ENCODE measurements at places on chromosomes 6 and 20. TPM values are rescaled to one million over a fixed set of nuclear protein-coding genes. Genes with fewer than 3 reads are reported as not detected.

The ADGRF1 gene
- total RNA-seq, result 9.9 TPM

The PPP1R3G gene
- 0.41 TPM for total RNA-seq

The MYLK4 gene
- total RNA-seq, result 0.56 TPM

The RAMACL gene
- total RNA-seq, result 6.6 TPM

The NQO2 gene
- 22.4 TPM for total RNA-seq

The GABBR1 gene
- total RNA-seq, result 38.5 TPM

The CCN5 gene
- 42.3 TPM for total RNA-seq

The TCF15 gene
- 0.65 TPM for total RNA-seq

The ZNF292 gene
- total RNA-seq, result 43.1 TPM

The HBS1L gene
- 51.3 TPM for total RNA-seq

The HLA-DQA1 gene
- total RNA-seq, result 144 TPM

The ZNF318 gene
- total RNA-seq, result 18.3 TPM

GRCh38 chr6:27592481-27593199 is 119.7 kb upstream of the ZNF184 start:
- no peak for DNase-seq

DNA sequence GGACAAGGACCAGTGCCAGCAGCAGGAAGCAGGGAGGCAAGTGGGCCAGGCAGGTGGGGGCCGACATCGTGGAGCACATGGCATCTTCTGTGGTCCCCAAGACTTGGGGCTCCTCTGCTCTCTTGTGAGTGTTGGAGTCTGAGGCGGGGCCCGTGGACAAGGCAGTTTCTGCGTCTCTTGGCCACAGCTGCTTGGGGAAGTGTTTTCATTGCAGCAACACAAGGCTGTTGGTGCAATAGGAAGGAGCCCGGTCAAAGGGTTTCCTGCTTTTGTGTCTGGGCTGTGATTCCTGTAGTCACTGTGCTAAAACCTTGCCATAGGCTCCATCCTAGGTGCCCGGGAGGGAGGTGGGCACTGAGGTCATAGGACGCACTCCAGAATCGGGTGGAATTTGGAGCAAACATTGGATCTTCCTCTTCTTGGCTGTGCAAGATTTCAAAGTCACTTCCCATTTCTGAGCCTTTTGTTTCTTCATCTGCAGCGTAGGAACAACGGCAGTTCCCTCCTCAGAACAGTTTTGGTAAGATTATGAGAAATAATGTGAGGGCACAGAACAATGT is at the start of gene SIRPB2:
SIRPB2 (minus strand) TSS at position 140 of the 560 bp plus-strand sequence; CDS start at position 79, 61 bp downstream.
- DNase-seq, result peak; percentile 83

DNA sequence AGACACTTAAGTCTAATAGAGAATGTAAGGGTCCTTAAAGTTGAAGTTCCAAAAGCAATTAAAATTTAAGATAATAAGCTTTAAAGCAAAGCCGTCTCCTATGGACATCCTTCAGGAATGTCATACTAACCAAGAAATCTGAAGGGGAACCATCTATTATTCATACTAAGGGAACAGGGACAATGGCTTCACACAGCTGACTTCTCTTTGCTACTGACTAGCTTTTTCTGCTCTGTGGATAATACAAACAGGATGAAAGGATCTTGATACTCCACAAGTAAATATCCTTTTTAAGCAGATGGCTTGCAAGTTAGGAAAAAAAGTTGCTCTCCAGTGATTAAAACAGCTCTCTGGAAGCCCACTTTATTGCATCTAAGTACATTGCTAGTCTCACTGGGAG is 178.6 kb downstream of the BACH2 start:
- DNase-seq, result no peak

- no peak for DNase-seq
These were observed 143.2 kb upstream of the ZNF217 start for GRCh38 chr20:53736757-53737395.

GRCh38 chr6:170295510-170296422 is 4.9 kb upstream of the DLL1 start:
- DNase-seq, result peak; percentile 55

DNA sequence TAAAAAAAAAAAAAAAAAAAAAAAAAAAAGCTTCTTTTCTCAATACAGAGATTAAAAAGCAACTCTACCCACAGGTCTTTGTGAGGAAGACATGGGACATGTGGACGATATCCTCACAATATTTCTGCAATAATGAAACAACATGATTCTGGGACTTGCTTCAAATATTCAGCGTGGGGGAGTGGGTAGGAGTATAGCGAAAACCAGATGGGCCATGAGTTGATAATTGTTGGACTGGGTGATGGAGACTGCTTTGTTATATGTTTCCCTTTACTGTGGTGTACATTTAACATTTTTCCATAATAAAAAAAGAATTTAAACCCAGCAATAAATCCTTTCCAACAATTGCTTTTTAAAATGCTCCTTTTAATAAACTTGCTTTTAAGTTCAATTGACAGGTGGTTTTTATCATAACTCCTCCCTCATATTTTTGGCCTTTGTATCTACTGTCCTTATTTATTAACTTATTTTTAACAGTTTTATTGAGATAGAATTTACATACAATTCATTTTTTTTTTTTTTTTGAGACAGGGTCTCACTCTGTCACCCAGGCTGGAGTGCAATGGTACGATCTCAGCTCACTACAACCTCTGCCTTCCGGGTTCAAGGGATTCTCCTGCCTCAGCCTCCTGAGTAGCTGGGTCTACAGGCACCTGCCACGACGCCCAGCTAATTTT is 40.4 kb upstream of the ARFGEF2 start:
- DNase-seq, result no peak

DNA sequence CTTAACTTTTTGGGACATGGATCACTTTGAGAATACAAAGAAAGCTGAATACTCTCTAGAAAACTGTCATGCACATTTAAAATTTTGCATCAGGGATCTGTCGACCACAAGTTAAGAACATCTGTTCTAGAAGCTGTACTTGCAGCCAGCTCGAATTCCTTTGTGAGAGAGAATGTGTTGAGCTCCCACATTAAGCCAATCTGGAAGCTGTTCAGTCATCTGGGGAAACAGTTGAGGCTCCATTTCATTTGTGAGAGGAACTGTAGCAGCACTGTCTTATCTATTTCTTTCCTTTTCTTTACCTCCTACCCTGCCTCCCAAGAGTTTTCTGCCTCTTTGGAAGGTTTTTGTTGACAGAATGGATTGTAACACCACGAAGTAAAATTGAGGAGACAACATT is 50.8 kb downstream of the KAT14 start:
- DNase-seq, result no peak

DNA sequence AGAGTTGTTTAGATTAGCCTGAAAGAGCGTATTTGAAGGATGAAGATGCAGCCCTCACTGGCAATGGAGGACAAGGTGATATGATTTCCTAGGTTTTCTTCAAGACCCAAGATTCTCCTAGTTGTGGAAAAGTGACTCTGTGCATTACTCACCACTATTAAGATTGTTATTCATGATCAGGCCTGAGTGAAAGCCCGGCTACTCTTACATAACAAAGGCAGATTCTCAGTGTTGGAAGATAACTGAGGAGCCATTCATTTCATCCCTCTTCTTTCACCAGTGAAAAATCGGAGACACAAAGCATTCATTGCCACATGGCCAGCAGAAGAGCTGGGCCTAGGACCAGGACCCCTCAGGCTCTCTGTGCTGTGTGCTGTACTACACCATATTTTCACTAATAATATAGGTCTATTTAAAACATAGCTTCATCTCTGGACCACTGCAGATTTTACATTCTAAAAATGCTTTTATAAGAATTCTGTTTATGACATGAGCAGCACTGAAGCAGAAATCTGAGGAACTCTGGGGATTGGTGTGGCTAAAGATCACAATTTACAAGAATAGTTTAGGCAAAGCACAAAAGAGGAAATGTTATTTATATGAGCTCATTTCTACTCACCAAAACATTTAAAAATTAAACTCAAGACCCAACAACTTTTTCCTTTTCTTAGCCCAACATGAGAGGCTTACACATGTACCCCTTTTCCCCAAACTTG is 181.9 kb upstream of the CCN2 start:
- no peak for DNase-seq

DNA sequence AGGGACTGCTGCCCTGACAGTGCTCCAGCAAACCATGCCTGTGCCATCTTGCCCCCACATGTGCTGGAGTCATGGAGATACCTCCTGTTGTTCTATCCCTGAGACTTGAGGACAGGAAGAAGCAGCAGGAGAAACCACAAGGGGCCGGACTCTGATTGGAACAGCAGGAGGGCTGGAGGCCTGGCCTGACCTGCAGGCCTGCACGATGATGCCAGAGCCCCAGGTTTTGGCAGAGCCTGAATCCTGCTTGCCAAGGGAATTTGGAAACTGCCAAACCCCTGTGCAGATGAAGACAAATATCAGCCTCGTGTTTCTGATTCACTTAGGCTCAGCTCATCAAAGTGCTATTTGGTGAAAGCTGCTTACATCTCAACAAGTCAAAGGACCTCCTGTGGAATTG is 177.6 kb downstream of the MAFB start:
- DNase-seq, result no peak

- no peak for DNase-seq
These were observed 32.1 kb downstream of the NHLRC1 start for GRCh38 chr6:18090349-18090786.

DNA sequence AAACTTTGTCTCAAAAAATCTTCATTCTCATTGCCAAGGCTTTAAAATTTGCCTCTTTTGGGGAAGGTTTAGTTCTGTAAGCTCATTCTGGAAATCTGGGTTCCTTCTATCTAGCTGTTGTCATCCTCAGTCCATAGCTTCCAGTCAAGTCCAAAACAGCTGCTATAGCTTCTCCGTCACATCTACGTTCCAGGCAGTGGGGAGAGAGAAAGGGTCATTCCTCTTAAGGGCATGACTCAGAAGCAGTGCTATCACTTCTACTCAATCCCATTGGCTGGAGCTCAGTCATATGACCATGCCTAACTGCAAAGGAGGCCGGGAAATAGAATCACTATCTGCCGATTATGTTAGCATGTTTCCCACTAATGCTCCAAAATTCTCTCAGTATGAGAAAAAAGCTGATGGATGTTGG is 141.4 kb upstream of the PTPN1 start:
- no peak for DNase-seq

DNA sequence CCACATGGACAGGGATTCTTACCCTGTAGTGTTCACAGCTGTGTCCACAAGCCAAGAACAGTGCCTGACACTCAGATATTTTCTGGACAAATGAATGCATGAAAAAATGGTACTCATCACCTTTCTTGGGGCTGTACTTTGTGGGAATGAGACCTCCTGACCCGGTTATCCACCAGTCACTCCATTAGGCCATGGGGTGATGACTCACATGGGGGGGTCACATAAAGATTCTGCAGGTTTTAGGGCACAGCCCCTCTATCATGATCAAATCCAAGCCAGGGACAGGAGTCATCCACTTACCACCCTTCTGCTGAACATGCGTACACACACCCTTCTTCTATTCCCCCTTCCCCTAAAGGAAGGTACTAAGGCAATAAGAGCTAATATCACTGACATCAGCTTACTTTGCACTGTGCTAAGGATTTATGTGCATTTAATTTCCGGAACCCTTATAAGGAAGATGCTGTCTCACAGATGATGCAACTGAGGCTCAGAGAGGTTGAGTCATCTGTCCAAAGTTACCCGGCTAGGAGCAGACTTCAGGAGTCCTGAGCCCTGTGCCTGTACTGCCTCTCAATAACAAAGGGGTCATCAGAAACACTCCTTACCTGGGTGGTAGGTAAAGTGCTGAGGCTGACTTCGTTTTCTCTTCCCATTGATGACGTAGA is 107.8 kb downstream of the NFATC2 start:
- DNase-seq, result no peak

- no peak for DNase-seq
These were observed 37.8 kb downstream of the PTPRK start for GRCh38 chr6:128482642-128483041.

DNA sequence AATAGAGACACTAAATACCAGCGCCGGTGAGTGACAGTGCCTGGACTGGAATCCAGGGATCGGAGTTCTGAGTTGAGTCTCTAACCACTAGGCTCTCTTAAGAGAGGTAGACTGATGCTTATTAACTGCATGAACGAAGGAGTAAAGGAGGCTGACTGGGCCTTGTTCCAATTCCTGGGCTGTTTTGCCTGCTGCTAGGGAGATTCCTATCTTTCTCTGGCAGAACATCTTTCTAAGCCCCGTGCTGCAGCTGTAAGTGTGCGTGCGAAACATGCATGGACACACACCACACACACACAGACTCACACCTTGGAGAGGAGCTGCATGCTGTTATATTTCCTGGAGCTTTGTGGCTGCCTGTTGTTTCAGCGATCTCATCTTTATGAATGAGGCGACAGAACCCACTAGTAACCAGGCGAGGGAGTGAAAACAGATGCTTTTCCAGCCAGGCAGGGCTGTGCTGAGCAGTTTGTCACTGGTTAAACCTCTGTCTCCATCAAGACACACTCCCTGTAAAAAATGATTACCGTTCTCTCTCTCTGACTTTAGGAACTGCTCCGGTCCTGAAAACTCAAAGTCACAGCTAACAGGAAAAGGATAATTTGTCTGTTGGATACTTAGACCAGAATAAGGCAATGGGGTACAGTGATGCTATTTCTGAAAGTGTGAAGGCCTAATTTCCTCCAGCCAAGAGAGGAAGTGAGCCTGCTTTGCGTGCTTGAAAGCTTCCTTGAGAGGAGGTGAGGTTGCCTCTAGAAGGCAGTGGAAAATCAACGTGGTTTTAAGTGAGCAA is 157.4 kb upstream of the ZNF217 start:
- DNase-seq, result no peak

GRCh38 chr6:100283285-100283684 is 181.4 kb downstream of the SIM1 start:
- DNase-seq, result no peak

- DNase-seq, result no peak
These were observed 94.9 kb downstream of the KCNB1 start for GRCh38 chr20:49387581-49387939.

GRCh38 chr6:41457303-41457670 is 88.9 kb upstream of the FOXP4 start:
- DNase-seq, result no peak

- no peak for DNase-seq
These were observed 339.8 kb downstream of the ESR1 start for GRCh38 chr6:152147269-152147668.

DNA sequence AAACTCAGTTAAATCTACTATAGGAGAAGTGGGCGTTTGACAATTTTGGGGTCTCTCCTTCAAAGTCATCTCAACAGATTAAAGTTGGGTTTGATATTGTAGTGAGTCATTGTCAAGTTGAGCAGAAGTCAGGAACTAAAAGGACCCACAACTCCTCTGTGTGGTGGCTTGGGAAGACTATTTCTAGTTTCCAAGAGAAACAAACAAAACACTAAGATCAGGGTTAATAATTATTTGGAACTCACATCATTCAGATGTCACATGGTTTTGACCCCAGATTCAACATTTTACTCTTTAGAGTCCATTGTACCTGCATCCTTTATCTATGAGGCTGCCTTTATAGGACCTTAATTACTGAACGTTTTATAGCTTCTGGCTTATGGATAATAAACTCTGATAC is 45.3 kb upstream of the TINAG start:
- no peak for DNase-seq

DNA sequence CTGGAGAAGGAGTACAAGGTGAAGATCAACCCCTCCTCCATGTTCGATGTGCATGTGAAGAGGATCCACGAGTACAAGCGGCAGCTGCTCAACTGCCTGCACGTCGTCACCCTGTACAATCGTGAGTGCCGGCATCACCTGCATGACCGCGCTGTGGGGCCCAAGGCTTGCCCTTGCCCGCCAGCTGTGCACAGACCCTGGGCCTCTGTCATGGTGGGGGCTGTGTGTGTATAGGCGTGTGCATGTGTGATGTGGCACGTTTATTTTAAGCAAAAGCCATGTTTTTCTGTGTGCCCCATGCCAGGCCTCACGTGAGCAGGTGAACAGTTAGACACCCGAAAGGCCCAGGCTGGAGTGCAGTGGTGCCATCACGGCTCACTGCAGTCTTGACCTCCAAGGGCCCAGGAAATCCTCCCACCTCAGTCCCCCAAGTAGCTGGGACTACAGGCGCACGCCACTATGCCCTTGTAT is 36.3 kb downstream of the PYGB start:
- peak; percentile 31 for DNase-seq

GRCh38 chr20:50292591-50293283 is 102.1 kb downstream of the CEBPB start:
- DNase-seq, result peak; percentile 93
